ENCODE measurements at places on chromosomes 6 and 20.
A peak's percentile ranks its signal among the peaks of the same experiment; 100 is the strongest.

DNA sequence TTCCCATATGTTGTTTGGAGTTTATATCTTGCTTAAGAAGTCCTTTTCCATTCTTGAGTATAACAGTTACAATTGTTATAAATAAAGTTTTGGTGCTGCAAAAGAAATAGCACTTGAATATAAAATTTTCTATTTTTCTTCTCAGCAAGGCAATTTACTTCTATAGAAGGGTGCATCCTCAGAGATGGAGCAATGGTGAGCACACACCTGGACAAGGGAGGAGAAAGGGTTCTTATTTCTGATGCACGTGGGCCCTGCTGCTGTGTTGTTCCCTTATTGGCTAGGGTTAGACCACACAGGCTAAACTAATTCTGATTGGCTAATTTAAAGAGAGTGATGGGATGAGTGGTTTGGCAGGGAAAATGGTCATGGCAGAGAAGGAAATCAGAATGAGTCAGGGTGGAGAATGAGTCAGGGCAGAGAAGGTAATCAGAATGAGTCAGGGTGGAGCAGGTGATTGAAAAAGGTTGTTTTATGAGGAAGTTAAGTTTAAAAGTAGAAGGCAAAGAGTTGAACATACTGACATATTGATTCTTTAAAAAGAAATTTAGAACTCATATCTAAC is 38.0 kb downstream of the CST8 start:
- no peak for DNase-seq

- no peak for DNase-seq
Measured at GRCh38 chr20:22805996-22806395, 221.6 kb upstream of the FOXA2 start.

DNA sequence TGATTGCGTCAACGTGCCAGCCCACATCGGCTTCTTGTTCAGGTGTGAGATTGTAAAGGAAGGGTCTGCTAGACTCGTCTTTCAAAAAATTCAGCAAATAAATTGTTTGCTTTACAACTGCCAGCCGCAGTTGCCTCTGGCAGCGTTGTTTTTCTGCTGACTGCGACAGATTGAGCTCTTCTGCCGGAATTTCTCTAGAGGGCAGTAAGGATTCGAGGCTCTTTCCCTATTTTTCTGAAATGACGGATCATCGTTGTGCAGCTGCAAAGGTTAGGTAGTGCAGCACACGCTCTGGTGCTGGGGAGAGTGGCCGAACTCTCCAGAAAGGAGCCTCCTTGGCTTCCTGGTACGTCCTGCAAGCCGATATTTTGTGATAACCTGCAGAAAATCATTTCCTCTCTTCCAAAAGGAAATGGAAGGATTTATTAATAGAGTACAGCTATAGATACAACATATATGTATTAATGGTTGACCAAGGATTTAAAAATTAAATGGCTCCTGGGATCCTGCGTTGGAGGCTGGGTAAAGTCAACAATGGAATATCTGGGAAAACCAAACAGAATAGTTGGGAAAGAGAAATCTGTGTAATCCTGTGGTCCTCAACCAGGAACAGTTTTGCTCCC is 121.9 kb upstream of the ZFP64 start:
- DNase-seq: peak; percentile 42

DNA sequence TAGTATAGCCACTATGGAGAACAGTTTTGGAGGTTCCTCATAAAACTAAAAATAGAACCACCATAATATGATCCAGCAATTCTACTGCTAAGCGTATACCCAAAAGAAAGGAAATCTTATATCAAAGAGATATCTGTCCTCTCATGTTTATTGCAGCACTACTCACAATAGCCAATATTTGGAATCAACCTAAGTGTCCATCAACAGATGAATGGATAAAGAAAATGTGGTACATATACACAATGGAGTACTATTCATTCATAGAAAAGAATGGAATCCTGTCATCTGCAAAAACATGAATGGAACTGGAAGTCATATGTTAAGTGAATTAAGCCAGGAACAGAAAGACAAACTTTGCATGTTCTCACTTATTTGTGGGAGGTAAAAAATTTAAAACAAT is 5.7 kb upstream of the CD2AP start:
- DNase-seq: no peak

- DNase-seq: no peak
Measured at GRCh38 chr6:117951783-117952182, 44.7 kb downstream of the SLC35F1 start.

DNA sequence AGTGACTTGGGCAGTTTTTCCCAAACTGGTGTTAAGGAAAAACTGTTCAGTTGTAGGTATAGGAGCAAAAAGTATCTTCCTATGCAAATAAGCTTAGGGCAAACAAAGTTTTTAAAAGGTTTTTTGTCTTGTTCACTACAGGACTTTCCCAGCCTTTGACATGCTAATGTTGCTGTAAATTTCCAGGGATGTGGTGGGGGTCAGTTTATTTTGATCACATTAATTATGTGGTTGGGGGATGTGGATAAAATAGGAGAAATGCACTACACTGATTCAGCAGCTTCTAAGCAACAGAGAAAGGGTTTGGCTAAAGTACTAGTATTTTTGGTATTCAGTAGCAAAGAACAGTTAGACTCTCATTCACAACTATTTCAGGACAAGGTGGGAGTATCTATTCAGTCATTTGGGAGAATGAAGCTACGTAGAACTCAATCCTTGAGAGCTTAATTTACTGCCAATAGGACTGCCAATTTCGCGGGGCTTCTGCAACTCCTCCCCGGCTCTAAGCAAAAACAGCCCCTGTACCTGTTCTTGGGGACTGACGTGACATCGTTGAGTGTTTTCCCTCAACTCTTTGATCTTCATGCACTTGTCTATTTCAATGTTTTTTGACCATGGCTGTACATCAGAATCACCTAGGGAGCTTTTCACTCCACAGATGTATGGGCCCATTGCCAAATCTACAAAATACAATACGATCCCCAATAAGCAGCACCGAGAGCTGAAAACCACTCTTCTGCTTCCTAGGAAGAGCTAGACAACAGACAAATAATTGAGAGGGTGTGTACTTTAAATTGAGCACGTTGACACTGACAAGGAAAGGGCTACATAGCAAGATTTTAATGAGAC is 94.8 kb upstream of the NHSL1 start:
- DNase-seq: no peak

DNA sequence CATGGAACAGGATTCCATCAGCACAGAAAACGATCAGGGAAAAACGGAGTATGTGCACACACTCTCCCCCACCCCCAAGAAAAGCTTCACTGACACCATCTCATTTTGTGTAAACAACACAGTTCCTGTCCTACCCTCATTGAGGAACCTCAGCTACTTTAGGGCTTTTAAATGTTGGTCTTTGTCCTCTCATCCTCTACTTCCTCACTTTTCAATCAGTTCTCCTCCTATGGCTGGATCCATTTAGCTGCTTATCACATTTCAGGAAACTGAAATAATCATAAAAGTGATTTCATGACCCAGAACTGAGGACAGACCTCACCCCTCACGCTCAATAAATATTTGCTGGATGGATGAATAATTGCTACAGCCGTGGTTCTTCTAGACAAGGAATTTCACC is 33.1 kb upstream of the PNRC1 start:
- no peak for DNase-seq

- peak; percentile 35 for DNase-seq
Measured at GRCh38 chr6:1027109-1027794, 284.6 kb upstream of the FOXQ1 start.

DNA sequence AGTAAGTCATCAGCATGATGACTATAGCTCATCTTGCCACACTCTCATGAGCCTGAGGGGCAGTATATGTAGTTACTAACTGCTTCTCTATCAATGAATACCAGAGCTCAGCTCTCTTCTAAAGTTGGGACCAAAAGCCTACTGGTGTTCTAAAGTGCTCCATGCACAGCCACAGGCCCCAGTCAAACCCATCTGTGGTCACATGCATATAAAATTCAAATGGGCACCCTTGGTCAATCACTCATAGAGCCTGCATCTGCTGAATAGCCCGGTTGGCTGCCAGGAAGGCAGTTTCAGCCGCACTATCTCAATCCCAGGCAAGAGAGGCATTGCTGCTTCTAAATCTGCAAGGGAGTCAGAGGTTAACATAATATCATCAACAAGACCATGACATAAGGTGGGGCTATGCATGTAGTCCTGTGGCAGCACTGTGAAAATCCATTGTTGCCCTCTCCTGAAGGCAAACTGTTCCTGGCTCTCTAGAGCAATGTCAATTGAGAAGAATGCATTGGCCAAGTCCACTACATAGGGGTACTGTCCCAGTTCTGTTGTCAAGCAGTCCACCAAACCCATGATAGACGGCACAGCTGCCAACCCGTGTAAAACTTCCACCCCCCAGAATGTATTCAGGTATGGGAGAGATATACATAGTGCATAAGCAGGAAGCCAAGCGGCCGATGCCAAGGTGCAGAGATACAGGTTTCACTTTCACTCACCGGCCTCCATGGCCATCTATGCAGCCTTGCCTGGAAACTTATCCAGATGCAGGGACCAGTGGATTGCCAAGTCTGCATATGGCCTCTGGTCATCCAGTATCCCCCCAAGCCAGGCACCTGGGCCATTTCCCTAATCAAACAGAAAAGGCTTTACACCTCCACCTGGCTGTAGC is 76.2 kb downstream of the ALDH8A1 start:
- no peak for DNase-seq

- no peak for DNase-seq
Measured at GRCh38 chr6:91941838-91942237, 1355.0 kb upstream of the MAP3K7 start.

DNA sequence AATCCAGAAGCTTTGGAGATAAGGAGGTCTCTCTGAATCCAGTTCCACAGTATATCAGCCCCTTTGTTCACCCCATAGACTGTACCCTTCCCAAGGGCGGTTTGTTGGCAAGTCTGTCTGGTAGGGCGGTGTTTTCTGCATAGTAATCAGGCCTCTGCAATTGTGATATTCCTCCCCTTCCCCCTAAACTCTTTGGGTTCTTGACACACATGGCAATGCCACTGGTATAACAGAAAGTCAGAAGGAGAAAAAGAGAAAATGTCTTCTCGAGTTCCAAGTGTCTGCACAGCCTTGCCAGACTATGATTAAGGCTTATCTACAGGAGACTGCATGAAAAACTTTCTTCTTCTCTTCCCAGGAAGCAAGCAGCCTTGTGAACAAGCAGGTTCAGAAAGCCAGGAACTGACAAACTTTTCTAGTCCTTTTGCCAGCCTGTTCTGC is 45.6 kb downstream of the FOXO3 start:
- DNase-seq: no peak

DNA sequence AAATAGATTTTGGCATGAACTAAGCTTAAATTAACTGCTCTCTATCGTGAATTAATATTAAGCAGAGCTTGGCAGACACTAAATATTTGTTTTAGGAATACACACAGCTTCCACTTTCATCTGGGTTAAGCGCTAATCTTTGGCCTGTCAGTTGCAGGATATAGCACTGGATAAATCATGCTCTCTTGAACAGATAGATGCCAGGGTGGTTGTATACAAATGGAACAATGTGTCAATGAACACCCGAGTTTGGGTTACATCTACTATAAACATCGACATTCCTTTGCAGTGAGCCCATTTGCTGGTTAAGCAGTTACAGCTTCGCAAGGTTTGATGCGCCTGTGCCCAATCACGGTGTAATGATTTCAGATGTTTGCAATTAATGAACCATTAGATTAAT is 338.2 kb upstream of the ZFP64 start:
- DNase-seq: peak; percentile 78

GRCh38 chr6:167973148-167973885 is 24.2 kb upstream of the KIF25 start:
- no peak for DNase-seq

- DNase-seq: no peak
Measured at GRCh38 chr20:48294942-48295341, 509.7 kb upstream of the SULF2 start.

GRCh38 chr6:37351027-37351426 is 2.8 kb upstream of the RNF8 start:
- no peak for DNase-seq

DNA sequence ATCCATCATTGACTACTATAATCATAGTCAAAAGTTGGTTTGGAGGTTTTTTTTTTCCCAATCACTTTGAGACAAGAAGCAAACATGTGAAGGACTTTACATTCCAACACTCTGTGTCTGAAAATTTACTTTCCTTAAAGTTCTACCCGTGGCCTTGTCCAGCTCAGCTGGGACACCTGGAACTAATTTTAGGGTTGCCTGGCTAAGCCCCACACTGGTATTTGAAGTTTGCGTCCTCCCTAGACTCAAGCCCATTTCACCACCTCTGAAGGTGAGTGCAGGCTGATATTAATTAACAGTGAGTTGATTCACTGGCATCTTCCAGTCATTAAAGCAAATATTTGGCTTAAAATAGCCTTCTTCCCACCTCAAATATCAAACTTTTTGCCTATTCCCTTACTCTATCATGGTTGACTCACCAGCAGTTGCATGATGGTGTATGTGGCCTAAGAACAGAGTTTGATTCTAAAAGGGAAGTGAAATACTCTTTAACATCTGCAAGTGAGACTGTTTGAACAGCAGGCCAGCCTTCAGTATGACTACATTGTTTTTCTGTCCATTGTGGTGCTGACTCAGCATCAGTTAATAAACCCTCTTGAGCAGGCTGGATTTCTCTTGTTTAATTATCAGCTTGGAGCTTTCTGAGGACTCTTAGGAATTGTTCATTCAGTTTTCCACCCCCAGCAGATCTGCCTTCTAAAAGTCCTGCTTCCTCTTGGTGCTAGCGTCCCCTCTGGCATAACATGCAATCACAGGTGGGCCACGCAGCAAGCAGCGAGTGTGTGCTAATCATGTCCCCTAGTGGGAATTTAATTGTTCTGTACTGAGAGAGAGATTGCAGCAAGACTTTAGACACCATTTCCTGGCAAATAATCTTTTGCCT is 1.8 kb upstream of the PRDM1 start:
- peak; percentile 89 for DNase-seq

GRCh38 chr6:7438011-7438410 is 48.4 kb downstream of the RIOK1 start:
- DNase-seq: no peak

DNA sequence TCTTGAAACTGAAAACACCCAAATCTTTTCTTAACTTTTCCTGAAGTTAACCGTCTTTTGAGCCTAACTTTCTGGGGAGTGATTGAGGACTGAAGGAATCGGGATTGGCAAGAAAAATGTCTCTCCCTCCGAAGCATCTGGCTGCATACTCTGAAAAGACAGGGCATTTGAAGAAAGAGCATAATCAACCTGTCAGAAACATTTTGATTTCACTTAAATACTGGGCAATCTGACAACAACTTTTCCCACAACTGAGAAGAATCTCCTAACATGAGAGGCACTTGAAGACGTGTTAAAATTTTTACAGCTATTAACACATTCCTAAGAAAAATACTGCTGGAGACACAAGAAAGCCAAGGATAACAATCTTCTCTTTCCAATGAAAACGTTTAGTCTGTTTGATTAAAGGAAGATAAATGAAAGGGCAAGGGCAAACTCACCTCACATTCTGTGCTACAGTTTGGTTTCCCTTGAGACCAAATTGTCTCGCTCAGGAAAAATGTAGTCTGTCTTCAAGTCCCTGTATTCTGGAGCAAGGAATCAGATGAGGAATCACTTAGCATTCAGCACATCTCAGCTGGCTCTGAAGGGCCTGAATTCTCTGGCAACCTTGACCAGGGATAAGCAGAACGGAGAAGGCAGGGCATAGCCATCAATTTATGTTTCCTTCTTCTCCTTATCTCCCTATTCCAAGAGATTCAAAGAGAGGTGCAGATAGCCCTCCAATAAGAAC is 76.1 kb downstream of the TBX18 start:
- DNase-seq: peak; percentile 88

Measured in fibroblast of skin of left quadriceps (primary cell).